Stimulated activated CD4-positive, alpha-beta T cell treated with anti-CD3 and anti-CD28 coated beads, Interleukin-15, amount 100 ng/mL, for 24 hours (primary cell): ENCODE measurements at places on chromosomes 3 and 15.

- DNase-seq = no peak
These were observed 154.9 kb downstream of the ECT2 start for GRCh38 chr3:172905451-172905850.

GRCh38 chr3:188104050-188104449, 49.9 kb upstream of the LPP start:
- no peak for DNase-seq

- no peak for DNase-seq
These were observed 121.0 kb downstream of the GREM1 start for GRCh38 chr15:32838820-32839219.

- peak; percentile 12 for DNase-seq
These were observed 50.3 kb upstream of the SLC6A6 start for GRCh38 chr3:14352002-14352627.

DNA sequence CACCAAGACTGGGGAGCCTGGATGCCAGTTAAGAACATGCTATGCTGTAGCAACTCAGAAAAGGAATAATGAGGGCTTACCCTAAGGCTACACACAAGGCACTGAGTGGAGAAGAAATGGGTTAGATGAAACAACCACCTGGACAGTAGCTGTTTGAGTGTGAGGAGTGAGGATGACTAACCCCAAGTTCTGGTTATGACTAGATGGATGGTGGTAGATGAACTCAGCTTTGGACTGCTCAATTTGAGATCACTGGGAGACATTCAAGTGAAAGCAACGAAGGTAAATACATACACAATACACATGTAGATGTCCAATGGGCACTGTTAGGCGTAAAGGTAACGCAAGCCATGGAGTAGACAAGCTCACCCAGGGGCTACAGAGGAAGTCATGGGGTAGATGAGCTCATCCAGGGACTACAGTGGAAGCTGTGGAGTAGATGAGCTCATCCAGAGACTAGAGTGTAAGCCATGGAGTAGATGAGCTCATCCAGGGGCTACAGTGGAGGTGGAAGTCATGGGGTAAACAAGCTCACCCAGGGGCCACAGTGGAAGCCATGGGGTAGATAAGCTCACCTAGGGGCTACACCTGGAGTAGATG, 98.3 kb downstream of the ANO10 start:
- DNase-seq = peak; percentile 5

GRCh38 chr3:59836531-59836930, 786.7 kb upstream of the CFAP20DC start:
- DNase-seq = no peak

GRCh38 chr3:82128271-82128670, 366.8 kb upstream of the GBE1 start:
- no peak for DNase-seq

- DNase-seq = no peak
These were observed 2.0 kb upstream of the TRIM59 start for GRCh38 chr3:160451602-160452001.

- DNase-seq = peak; percentile 68
These were observed 353.2 kb upstream of the PROK2 start for GRCh38 chr3:72137865-72138861.

DNA sequence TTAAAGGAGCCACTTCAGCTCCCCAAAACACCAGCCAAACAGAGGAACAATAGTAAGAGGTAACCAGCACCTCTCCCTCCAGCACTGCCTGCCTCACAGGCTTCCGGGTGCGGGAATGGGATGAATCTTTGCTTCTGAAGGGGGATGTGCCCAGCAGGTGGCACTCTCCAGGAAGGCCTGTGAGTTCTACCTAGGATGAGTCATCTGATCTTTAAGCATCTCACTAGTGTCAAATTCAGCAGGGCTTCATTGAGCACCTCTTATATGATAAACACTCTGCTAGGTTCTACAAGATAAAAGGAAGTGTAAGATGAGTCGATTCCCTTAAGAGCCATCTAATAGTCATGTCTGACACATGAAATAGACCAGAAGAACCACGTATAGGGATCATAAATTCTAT, 237.4 kb upstream of the UMPS start:
- peak; percentile 20 for DNase-seq

DNA sequence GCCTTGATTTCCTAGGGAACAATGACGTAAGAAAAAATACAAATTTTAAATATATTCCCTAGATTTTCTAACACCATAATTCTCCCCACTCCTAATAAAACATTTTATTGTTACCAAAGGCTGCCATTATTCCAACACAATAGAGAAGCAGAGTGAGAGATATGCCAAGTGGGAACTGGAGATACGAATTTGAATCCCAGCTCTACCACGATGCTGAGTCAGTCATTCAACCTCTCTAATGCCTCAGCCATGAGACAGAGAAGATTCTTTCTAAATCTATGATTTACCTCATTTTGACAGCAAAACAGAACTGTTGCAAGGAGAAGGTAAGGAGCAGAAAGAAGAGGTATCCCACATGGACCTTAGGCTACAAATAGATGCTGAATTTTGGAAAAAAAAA, 112.5 kb downstream of the IGF2BP2 start:
- no peak for DNase-seq

- DNase-seq = peak; percentile 92
These were observed 33.5 kb upstream of the ACAD9 start for GRCh38 chr3:128845778-128846485.

DNA sequence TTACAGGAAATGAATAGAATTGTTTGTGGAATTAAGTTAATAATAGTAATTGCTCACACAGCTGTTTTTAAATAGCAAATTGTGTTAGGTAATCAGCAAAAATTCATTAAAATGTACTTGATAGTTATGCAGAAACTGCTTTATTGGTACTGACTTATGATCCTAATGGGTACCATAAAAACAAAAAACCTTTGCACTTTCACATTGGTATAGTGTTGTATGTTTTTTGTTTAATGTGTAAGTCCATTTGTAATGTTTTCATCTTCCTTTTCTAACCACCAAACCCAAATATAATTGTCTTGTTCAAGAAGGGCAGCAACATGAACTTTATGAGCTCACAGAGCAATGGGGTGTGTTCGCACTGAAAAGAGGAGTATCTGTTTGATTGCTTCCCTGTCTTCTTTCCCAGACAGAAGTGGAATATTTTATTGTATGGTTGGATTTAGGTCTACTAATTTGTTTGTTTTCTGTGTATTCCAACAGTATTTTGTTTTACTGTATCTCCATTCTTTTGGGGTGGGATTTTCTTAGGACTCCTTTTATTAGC, 135.8 kb downstream of the TCF12 start:
- no peak for DNase-seq

DNA sequence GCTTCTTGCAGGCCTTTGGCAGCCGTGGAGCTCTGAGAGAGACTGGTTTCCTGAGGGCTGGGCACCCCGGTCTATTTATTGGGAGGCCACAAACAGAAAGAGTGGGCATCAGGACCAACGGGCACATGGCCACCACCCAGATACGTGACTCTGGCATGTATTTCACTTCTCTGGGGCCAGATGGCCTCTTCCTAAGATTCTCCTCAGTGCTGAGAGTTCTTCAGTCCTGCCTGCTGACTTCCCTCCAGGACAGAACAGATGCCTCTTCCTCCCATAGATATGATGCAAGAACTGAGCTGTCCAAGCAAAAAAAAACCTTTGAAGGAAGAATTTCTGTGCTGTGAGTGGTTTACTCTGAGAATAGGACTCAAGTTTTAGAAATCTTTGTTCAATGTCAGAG, 107.7 kb downstream of the IGF2BP2 start:
- DNase-seq = no peak

DNA sequence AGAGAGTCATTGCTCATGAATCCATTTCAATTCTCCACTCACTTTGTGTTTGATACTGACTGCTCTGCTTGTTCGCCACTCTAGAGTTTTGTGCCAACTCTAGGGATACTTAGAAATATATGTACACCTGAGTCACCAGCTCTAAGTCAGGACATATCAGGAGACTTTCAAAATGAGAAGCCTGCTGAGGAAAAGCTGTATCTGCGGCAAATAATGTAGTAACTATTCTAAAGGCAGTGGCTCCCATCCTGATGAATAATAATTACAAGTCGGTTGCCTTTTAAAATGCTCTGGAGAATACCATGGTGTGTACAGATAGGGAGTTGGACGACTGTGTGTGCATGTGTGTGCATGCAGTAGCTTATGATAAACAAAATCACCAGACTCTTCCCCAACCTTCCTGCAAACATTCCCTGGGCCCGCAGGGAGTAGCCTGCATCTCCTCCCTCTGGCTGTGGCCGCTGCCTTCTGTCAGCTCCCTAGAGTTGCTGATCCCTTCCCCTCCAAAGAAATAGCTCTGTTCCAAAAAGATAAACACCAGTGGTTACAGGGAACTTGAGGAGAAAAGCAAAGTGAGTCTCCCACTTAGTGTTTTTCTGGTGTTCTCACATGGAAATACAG, 346.3 kb upstream of the UMPS start:
- DNase-seq = no peak

DNA sequence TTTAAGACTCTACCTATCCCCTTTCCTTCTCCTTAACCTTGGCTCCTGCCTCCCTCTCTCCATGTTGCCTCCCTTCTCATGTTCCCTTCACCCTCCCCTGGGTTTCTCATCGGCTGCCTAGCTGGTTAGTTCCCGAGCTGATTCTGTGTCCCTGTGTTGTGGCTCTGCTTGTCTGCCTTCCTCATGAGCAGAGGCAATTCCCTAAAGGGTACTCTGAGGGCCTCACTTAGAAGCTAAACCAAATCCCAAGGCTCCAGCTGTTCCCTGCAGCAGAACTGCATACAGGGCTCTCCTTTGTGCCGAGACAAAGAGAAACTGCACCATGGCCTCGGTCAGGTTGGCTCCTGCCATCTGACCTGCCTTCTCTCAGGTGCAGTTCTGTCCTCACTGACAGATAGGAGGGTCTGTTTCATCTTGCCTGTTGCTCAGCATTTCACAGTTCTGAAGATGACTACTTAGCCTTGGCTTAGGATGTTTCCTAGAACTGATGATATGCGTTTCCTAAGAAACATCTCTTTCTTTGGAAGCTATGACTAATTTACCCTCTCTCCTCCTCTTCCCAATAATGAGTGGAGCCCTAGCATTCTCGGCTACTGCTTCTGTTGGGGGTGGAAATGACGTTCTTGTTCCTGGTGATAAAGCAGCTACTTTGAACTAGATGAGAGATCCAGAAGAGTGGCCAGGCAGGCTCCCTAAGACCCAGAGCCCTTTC, 27.1 kb downstream of the DUOX1 start:
- DNase-seq = no peak

DNA sequence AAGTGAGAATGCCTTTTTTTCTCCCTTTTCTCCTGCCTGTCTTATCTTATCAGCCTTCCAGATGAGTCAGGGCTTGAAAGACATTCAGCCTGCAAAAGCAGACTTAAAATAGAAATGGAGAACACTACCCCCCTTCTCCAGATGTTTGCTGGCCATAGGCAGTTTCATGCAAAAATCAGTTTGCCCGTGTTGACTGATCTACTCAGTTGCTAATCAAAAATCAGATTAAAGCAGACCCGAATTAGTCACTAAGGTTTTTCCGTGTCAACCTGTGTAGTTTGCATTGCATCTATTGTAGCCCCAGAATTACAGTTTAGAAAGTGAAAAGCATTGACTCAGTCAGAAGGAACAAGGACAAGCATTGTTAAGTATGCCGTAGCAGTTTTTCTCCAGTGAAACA, 56.2 kb downstream of the IL5RA start:
- no peak for DNase-seq

DNA sequence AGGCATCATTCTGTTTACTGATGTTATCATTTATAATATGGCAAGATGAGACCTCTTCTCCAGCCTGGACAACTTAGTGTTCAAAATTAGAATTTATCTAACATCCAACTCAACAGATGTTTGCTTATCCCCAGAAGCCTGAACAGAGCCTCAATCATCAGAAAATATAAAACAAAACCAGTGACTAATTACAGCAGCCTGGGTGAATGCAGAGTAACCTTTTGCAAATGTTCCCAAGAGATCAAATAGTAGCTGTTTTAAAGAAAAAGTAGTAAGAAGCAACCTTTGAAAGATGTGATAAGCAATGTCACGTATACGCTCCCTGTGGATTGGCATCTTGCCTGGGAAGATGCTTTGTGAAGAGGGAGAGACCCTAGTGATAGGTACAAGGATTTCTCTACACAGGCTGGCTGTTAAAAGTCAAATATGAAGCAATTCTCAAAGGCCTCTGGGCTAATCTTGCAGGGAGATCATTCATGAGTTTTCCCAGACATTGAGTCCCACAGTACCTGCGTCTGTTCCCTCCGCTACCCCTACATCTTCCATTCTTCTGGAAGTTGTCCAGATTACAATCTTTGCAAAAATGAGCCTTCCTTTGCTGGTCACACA, 39.3 kb upstream of the PRICKLE2 start:
- no peak for DNase-seq

DNA sequence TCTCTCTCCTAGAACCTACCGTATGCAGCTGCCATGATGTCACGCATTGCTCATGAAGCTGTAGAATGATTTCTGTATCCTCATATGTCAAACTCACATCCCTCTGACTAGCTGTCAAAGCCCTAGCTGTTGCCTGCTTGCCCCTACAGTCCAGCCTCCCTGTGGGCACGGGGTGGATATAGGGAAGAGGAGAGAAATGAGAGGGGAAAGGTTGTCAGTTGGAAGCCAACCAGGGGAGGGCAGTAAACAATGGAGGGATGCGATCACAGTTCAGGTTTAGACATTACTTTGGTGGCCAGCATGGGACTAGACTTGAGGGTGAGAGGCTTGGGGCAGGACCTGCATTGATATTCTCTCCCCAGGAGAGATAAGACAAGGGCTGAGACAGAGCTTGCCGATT, 1.7 kb upstream of the HDGFL3 start:
- DNase-seq = no peak

GRCh38 chr3:181683563-181683962, 28.2 kb upstream of the SOX2 start:
- no peak for DNase-seq

GRCh38 chr3:40701016-40701588, 176.3 kb downstream of the ZNF621 start:
- DNase-seq = no peak

- DNase-seq = no peak
These were observed 14.9 kb upstream of the MAGI1 start for GRCh38 chr3:66053550-66054094.

DNA sequence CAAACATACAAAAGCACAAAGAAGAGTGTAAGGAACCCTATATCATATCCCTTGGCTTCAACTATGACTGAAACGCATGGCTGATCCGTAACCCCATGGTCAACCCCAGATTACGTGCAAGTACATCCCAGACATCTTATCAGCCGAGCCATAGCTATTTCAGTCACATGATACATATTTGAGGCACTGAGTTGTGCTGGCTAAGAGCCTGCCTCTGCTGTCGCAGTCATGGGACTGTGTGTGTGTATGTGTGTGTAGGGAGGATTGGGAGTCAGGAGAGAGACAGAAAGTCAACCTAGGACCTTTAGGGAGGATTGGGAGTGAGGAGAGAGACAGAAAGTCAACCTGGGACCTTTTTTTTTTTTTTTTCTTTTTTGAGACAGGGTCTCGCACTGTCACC, 8.4 kb downstream of the ST6GAL1 start:
- no peak for DNase-seq

GRCh38 chr3:61414456-61414855, 146.9 kb upstream of the PTPRG start:
- DNase-seq = no peak

- DNase-seq = peak; percentile 10
These were observed 256.7 kb upstream of the KCNH8 start for GRCh38 chr3:18891641-18892040.

- DNase-seq = peak; percentile 94
These were observed at the start of gene HYPK for GRCh38 chr15:43800286-43801141. Gene HYPK, plus strand, starts transcription at chr15:43800599. Its CDS starts 24 bp downstream, at chr15:43800623.
